ENCODE measurements at places on chromosomes 1 and 21.

GRCh38 chr1:30519201-30519763 is 204.1 kb downstream of the MATN1 start:
- DNase-seq, result no peak

DNA sequence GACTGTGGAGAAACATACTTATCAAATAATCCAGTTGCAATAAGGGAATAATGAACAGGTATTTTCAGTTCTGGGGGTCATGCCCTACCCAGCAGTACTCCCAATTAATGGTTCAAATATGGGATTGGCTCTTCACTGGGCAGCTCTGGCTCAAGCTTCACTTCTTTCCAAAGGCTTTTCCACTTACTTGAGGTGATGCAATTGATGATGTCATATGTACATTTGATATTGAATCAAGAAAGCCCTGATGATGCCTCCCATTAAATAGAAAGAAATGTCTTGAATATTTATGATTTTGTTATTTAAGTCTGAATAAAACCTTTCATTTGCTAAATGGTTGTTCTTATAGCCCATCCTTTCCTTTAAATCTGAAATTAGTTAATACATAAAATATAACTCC is 789.9 kb downstream of the USP25 start:
- DNase-seq, result no peak

GRCh38 chr1:163201906-163202305 is 810 bp downstream of the RGS5 start:
- DNase-seq, result no peak

DNA sequence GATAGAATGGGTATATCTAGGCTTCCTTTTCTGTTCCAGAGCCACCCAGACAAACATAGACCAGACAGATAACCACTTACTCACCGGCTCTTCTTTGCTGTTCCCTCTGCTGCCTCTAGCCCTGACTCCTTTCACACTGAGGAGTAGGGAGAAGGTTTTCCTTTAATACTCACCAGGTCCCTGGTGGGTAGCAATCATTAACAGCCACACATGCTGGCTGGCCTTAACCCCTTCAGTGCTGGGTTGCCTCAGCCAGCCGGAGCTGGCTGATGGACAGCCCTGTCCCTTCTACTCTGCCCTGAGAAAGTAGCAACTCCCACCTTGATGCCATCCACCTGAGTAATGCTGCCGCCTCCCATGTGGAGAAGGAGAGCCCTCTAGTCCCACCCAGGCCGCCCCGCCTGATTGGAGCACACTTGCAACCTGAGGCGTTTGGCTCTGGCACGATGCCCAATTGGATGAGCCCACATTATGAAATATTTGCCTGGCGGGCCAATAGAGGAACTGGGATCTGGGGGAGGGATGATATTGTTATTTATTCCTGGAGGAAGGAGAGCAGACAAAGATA is 71.6 kb downstream of the PLEKHA6 start:
- DNase-seq, result peak; percentile 91

GRCh38 chr1:14094611-14095400 is 394.8 kb downstream of the PRDM2 start:
- DNase-seq, result peak; percentile 22
